ENCODE measurements at places on chromosomes 6 and 20.

GRCh38 chr6:41093729-41094128, 21.0 kb downstream of the NFYA start:
- no peak for DNase-seq

- DNase-seq: no peak
Measured at GRCh38 chr6:150046943-150047342, 21.6 kb upstream of the RAET1L start.

DNA sequence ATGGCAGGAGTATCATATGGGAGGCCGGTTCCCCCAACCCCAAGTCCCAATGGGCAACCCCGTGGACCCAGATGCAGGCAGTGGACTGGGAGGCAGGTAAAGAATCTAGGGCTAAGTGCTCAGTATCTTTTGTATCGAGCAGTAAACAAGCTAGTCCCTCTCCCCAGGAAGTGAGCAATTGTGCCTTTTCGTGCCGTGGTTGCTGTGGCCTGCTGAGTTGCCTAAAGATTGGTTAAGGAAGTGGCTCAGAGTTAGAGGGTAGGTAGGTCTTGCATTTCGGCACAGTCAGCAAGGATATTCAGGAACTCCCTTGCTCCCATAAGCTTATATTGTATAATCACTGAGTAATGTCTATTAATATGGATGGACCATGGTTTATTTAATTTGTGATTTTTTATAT, 1.3 kb upstream of the DNAH8 start:
- no peak for DNase-seq

DNA sequence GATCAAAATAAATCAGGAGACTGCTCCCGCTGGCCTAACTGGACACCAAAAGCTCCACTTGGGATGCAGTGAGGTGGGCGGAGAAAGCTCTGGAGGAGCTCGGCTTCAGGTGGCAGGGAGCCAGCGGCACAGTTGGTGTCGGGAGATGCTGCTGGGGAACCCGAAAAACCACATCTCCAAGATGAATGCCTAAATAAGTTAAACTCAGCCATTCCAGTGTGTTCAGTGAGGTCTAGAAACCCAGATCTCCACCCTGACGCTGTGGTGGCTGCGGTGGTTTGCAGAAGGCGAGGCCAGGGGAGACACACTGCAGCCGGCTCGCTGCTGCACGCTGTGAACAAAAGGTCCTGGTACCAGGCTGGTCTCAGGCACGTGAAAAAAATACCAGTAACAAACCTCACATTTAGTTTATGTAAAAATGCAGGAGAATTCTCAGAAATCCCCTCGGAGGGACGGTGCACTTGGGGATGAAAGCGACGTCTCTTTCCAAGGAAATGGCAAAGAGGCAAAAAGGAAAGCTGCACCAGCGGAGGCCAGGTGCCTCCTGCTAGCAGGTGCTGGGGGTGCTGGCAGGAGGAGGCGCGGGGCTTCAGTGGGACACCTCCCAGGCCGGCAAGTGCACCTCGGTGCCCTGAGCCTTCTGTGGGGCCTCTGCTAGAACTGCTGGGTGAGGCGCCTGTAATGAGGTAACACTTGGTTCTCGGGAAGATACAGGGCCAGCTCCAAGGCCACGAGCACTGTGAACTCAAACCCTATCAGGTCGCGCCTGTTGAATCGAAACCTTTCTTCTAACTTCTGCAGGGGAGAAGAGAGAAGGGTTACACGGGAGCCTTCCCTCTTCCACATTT, 3.6 kb downstream of the RPS21 start:
- DNase-seq: no peak

DNA sequence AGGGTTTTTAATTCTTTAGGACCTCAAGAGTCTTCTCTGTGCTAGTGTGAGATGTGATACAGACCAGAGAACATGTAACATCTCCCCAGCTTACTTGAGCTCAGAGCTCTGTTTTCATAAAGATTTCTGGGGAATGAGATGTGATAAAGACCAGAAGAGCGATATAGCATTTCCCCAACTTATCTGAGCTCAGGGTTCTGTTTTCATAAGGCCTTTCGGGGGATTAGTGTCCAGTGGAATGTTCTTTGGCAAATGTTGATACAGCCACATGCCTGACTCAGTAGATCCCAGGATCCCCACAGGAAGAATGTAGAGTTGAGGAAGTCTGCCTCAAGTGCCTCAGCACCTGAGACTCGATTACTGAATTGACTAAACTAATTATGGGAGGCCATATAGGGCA, 18.7 kb upstream of the TOP1 start:
- no peak for DNase-seq

- DNase-seq: no peak
Measured at GRCh38 chr6:97459986-97460385, 177.0 kb upstream of the MMS22L start.

- DNase-seq: no peak
Measured at GRCh38 chr6:4178737-4179333, 43.5 kb upstream of the ECI2 start.

DNA sequence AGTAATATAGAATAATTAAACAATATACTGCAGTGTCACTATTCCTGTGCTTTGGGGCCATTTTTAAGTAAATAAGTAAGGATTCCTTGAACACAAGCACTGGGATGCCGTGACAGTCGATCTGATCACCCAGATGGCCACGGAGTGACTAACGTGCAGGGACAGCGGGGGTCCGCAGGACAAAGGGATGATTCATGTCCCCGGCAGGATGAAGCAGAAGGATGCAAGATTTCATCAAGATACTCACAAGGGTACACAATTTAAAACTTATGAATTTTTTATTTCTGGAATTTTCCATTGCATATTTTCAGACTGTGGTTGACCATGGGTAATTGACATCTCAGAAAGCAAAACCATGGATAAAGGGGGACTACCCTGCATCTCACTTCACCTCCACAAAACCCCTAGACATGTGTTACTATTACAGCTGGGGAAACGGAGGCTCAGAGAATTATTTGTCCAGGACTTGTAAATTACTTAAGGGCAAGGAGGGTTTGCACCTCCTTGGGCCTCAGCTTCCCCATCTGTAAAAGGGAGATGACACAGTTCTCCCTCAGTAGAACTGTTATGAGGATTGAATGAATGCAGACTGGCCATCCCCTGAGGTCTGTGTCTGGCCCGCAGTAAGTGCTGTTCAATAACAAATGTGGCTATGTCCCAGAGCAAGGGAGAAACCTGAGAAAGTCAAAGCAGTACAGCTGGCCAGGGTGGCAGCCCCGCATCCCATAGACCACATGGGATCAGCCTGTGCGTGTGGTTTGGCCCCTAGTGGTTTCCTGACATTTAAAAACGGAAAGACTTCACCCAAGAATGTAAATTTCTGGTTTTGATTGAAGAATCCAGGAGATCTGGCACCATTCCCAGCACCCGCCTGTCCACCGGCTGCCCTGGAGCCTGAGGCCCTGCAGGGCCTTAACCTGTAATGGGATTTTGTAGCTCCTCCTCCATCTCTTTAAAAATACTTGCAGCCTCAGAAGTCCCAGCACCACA, 235.5 kb downstream of the BMP7 start:
- DNase-seq: no peak

DNA sequence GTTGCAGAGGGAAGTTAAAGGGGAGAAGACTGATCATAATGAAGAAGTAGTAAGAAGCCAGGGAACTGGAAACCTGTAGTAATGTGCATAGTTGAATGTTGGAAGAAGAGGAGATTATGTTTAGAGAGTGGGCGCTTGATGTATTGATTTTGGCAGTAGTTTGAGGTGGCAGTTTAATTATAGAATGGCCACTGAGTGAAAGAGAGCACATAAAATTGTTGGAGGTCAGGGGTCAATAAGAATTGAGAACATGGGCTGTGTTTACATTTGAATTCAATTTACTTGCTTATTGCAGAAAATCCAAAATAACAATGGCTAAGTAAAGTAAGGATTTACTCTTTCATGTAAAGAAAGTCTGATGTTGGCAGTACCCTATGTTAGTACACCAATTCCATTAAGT, 15.7 kb downstream of the VTA1 start:
- no peak for DNase-seq

DNA sequence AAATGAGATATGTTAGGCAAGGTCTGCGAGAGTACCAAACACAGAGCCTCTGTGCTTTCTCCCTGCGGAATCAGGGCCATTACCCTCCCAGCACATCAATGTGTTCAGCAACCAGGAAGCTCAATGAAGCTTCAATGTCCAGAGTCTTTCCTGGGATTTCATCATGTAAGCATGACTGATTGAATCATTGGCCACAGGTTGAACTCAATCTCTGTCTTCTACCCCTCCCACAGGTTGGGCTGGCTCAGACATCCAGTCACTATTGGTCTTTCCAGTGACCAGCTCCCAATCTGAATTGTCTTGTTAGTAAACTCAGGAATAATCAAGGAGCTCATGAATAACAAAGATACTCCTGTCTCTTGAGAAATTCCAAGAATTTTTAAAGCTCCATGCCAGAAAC, 2.7 kb upstream of the DTD1 start:
- DNase-seq: no peak

DNA sequence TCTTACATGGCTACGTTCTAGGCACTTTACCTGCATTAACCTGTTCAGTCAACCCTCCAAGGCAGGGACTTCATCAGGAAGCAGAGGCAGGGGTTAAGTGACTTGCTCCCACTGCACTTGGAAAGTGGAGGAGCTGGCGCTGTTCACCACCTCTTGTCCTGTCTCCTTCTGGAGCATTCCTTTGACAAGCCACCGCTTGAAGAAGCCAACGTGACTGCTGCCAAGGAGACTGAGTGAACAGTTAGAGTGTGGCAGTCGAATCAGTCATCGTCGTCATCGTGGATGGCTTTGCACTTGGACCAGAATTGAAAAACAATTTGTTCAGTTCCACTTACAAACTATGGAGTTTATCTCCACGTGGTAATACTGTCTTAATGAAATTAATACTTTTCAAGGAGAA, 60.9 kb downstream of the TULP4 start:
- DNase-seq: no peak

GRCh38 chr6:123580331-123580730, 56.4 kb downstream of the TRDN start:
- DNase-seq: no peak

DNA sequence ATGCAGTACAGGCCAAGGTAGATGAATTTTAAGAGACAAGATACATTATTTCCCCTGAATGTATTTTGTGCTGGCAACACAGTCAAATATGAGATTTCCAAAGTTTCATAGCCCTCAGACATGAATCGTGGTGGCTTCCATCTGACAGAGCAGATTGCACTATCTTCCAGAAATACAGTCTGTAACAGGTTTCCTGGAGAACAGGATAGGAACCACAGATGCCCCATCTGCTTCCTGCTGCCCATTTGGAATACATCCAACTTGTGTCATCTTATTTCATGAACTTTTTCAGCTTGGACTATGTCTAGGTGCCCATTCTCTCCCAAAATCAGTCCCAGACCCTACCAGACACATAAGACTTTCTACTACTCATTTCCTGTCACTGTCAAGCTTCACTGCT, 426.0 kb downstream of the KIF16B start:
- no peak for DNase-seq

- no peak for DNase-seq
Measured at GRCh38 chr6:163543321-163543720, 128.8 kb downstream of the QKI start.

DNA sequence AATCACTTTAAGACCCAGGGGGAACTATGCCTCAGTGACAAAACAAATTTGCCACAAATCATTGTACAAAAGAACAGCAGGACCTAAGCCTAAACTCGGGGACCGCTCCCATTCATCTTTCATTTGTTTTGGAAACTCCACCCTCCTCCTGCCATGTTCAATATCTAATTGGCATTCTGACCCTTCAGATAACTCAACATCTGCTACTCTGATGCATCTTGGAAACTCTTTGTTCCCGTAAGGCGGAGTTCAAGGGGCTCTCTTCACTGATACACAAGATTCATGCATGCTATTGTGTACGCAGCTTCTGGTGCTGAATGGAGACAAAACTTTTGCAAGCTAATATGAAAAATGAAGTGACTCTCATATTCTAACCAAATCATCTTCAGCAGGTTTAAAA, 187.6 kb downstream of the ZFP64 start:
- DNase-seq: no peak

DNA sequence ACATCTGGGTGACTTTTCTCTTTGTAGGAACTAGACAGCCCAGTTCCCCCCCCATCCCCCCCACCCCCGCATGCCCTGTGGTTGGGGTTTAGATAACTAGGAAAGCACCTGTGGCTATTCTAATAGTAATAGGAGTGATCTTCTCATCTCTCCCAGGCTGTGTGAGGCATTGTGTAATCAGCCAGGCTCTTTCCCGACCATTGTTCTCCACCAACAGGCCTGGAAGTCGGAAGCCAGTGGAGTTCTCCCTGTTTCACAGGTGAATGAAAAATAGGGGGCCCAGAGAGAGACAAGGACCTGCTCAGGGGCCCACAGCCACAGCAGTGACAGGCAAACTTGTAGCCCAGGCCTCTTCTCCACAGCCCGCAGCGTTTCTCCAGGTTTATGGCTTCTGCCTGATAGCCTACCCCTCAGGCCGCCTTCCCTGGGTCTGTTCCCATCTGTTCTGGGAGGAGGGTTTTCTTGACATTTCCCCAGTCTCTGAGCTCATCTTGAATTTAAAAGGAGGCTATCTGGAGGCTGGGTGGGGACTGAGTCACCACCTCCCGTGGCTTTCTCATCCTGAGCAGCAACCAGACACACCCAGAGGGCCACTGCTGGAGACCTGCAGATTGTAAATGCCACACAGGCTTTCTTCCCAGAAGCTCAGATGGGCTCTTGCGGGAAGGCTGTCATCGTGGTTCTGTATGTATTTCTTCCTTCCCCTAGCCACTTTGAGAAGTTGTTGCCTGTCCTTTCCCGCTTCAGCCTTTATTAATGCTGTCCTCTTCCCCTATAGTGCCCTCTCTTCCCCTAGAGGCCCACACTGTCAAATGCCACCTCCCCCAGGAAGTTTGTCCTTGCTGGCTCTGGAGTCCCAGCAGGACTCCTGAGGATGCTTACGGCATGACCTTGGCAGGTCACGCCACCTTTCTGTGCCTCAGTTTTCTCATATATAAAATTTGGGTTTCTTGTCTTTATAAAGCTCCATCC, 75.9 kb upstream of the MYL9 start:
- peak; percentile 35 for DNase-seq

GRCh38 chr6:106637051-106637716, 7.8 kb downstream of the QRSL1 start:
- DNase-seq: no peak

GRCh38 chr20:21017528-21018085, 88.6 kb downstream of the LINC00237 start:
- DNase-seq: no peak

DNA sequence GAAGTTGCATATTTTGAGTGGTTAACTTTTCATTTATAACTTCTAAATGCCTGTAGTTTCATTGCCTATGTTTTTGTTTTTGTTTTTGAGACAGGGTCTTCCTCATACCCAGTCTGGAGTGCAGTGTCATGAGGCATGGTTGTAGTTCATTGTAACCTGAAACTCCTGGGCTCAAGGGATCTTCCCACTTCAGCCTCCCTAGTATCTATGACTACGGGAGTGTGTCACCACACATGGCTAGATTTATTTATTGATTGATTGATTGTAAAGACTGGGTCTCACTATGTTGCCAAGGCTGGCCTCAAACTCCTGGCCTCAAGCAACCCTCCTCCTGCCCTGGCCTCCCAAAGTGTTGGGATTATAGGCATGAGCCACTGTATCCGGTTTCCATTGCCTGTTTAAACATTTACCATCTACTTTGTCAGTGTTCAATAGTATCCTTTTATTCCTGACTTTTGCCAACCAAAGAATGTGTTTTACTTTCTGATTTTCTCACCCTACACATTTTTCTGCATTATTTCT, 144.6 kb downstream of the CDKAL1 start:
- DNase-seq: no peak

All from GOT3 (cell line).